ENCODE measurements at places on chromosomes 3 and 15.

- DNase-seq, result no peak
Measured at GRCh38 chr3:177931346-177931745, 604.9 kb upstream of the KCNMB2 start.

GRCh38 chr15:94177112-94177511 is 54.2 kb upstream of the MCTP2 start:
- DNase-seq, result no peak

- no peak for DNase-seq
Measured at GRCh38 chr3:174884776-174885568, 25.8 kb downstream of the NAALADL2 start.

DNA sequence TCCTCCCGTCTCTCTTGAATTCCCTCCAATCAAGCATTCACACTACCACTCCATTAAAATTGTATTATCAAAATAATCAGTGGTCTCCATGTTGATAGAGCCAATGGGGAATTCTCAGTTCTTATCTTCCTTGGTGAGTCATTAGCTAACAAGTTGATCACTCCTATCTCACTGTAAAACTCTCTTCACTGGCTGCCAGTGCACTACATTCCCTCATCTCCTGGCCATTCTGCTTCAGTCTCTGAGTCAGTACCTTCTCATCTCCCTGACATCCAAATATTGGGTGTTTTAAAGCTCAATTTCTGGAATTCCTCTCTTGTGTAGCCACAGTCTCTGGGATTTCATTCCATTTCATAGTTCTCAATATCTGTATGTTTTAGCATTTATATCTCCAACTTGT is 175.2 kb downstream of the ALDH1A2 start:
- DNase-seq, result no peak

DNA sequence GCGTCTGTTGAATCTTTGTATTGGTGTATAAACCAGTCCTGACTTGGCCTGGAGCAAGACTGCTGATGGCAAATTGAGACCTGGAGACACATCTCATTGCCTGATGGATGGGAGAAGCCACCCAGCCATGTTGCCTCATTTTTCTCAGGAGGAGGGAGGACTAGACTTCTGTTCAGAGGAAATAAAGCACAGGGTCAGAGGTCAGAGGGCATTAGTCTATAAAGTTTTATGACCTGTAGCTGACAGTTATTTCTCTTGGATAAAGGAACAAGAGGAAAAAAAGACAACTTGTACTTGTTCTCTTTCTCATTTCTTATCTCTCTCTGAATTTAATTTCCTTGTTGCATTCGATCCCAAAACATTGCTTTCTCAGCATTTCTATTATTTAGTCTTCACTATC is 775.9 kb downstream of the SQOR start:
- no peak for DNase-seq

GRCh38 chr15:80565988-80566387 is 129.1 kb upstream of the ABHD17C start:
- DNase-seq, result no peak

DNA sequence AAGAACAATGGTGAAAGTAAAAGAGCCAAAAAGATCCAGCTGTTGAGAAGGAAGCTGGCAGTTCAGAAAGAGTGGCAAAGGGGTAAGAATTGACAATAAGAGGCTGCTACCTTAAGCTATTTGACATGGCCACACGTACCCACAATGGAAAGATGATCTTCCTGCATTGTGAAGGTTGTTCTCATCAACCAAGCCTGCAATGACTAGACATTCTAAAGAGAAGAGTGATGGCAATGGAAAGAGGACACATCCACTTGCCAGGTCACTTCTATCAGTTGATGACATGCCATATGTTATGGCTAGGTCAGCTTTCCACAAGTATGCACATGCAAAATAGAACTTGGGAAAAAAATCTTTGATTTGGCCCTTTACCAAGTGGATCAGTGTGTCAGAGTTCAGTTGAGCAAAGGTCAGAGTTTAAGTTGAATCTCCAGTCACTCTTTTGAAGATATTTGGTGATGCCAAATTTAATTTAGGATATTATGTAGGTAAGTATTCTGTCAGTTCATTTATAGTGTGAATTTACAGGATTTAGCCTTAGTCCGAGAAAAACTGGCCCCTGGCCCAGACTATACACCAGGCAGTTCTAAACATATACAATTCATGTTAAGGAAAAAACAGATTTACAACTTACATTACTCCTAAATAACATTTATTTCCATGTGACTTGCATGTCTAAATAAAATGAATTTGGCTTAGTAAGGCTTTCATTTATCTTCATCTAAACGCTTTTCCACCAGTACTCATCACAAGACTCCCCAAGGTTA is 104.9 kb upstream of the FLNB start:
- DNase-seq, result no peak

- peak; percentile 52 for DNase-seq
Measured at GRCh38 chr3:141452045-141452444, 34.8 kb upstream of the RASA2 start.

DNA sequence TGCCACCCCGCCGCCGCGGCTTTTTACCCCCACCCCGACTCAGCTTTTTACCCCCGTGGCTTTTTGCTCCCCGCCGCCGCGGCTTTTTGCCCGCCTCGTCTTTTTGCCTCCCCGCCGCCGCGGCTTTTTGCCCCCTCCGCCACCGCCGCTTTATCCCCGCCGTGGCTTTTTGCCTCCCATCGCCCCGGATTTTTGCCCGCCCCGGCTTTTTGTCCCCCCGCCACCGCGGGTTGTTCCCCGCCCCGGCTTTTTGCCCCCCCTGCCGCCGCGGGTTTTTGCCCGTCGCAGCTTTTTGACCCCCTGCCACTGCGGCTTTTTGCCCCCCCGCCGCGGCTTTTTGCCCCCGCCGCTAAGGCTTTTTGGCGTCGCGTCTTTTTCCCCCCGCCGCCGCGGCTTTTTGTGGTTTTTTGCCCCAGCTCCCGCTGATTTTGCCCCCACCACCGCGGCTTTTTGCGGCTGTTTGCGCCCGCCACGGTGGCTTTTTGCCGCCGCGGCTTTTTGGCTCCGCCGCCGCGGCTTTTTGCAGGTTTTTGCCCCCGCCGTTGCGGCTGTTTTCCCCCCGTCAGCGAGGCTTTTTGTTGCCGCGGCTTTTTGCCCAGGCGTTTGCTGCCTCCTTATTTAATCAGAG is 597.2 kb downstream of the GOLGA6L6 start:
- DNase-seq, result no peak

- peak; percentile 58 for DNase-seq
Measured at GRCh38 chr3:158790901-158791589, 10.8 kb upstream of the MFSD1 start.

- DNase-seq, result no peak
Measured at GRCh38 chr15:33132722-33133345, 61.7 kb downstream of the FMN1 start.

- DNase-seq, result no peak
Measured at GRCh38 chr15:67327737-67328136, 73.2 kb downstream of the IQCH start.

DNA sequence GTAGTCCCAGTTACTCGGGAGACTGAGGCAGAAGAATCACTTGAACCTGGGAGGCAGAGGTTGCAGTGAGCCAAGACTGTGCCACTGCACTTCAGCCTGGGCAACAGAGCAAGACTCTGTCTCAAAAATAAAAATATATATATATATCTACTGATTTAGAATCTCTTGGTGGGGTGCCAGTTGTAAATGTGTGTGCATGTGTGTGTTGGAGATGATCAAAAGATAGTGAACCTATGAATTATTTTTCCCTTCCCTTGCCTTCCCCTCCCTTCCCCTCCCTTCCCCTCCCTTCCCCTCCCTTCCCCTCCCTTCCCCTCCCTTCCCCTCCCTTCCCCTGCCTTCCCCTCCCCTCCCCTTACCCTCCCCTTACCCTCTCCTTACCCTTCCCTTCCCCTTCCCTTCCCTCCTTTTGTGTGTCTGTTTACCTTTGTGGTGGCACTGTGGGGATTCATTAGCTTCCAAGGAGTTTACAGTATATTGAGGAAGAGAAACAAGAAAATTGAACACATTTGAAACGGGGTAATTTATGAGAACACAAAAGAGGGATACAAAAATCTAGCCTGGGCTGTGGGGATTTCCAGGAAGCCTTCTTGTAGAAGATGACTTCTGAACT is 281.5 kb upstream of the DPPA4 start:
- DNase-seq, result no peak

GRCh38 chr3:188123170-188123905 is 30.6 kb upstream of the LPP start:
- DNase-seq, result no peak

DNA sequence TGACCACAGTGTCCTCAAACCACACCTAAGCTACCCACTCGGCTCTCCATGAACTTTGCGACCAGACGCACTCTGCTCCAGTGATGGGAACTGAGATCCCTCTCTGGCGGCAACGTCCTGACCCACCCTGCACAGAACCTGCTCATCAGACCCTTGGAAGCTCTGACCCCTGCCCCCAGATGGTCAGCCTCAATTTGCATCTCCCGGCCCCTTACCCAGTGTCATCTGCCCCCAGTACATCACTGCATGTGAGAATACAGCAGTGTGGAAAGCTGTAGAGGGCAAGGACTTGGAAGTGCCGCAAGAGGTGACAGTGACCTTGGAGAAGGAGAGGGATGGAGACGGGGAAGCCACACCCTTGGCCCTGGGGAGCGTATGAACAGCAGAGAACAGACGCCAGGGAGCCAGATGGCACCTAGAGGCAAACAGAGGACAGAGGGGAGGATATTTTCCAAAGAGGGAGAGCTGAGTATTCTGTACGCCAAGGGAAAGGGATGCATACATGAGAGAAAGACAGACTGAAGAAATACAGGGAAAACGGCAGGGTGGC is 192.0 kb downstream of the XXYLT1 start:
- no peak for DNase-seq

DNA sequence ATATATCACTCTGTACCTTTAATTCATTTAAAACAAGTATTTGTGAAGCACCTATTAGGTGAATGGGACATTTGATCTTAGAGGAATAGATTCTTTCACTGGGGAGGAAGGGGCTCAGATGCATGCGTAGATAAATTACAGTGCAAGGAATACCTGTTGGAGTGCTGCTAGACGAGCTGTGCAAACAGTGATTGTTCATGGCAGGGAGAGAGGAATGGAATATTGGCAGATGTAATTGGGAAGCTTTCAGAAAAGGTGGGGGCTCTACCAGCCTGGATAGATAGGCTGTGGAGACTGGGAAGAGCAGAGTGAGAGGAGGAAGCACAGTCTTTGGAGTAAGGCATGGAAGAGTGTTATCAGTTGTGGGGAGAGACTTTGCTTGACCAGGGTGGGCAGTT is 116.8 kb downstream of the AKAP13 start:
- no peak for DNase-seq

GRCh38 chr15:91866371-91866905 is 12.9 kb downstream of the SLCO3A1 start:
- DNase-seq, result peak; percentile 33

DNA sequence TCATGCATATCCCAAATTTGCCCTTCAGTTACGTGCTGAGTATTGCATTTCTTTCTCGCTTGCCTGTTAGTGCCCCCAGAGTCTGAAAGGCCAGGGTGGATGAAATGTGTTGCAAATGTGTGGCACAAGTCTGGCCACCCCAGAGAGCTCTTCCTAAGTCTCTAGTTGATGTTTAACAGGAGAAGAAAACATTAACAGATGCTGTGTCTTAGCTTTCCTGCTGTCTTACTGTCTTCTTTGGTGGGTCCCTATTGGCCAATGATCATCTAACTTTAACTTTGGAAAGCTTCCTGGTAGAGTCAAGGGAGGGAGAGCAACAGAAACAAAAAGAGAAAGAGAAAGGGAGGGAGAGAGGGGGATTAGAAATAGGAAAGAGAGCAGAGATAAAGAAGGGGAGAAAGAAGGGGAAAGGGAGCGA is 76.7 kb upstream of the P3H2 start:
- no peak for DNase-seq

DNA sequence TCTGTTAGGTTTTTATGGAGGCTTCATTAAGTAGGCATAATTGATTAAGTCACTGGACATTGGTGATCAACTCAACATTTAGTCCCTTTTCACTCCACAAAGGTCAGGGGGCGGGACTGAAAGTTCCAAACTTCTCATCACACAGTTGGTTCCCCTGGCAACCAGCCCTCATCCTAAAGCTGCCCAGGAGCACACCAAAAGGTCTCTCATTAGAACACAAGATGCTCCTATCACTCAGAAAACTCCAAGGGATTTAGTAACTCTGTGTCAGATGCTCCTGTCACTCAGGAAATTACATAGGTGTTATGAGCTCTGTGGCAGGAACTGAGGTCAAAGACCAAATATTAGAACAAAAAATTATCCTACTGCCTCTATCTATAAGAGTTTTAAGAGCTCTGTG is 321.5 kb downstream of the OTOL1 start:
- DNase-seq, result no peak

DNA sequence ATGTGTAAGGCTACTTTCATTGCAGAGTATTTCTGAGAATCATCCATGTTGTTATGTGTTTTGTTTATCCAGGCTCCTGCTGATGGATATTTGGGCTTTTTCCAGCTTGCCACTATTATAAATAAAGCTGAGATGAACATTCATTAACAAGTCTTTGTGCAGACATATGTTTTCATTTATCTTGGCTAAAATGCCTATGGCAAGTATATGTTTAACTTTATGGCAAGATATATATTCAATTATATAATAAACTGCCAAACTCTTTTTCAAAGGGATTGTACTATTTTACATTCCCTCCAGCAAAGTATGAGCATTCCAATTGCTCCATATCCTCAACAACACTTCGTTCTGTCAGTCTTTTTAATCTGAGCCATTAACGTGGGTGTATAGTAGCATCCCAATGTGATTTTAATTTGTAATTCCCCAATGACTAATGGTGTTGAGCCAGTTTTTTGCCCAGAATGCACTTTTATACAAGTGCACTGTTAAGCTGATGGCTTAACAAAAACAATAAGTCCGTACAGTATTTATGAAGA is 452.4 kb downstream of the SHQ1 start:
- DNase-seq, result no peak

DNA sequence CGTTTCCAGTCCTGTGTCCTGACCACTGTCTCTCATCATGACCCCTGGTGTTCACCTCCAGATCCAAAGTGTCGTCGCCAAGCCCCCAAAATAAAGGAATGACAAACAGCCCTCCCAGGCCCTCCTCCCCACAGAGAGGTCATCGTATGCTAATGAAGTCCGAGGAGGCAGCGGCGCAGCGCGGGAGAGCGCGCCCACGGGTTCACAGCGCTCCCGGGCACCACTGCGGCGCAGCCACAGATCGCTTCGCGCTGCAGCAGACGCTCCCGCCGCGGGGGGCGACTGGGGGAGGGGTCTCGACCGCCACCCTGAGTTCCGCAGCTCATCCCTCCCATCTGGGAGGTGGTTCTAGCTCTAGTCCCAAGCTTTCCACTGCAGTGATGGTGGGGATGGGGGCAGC is 1.3 kb downstream of the DGKG start:
- no peak for DNase-seq

DNA sequence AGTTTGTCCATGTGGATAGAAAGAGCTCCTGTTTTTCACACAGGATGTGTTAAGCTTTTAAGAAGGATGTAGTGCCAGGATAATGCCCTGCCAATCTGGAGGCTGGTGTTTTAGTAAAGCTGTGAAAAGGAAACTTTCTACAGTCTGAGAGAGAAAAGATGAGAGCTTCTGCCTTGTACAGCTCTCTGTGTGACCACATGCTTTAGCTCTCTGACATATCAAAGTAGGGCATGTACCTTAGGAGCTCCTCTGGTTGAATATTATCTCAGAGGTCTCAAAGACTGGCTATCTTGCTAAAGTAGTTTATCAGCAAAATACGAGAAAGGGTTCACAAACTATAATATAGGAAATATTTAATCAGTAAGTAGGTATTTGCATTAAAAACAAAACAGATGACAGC is 30.4 kb downstream of the CDIN1 start:
- DNase-seq, result no peak
